ENCODE measurements at places on chromosomes 5 and 9. TPM values are rescaled to one million over a fixed set of nuclear protein-coding genes. Genes with fewer than 3 reads are reported as not detected.

DNA sequence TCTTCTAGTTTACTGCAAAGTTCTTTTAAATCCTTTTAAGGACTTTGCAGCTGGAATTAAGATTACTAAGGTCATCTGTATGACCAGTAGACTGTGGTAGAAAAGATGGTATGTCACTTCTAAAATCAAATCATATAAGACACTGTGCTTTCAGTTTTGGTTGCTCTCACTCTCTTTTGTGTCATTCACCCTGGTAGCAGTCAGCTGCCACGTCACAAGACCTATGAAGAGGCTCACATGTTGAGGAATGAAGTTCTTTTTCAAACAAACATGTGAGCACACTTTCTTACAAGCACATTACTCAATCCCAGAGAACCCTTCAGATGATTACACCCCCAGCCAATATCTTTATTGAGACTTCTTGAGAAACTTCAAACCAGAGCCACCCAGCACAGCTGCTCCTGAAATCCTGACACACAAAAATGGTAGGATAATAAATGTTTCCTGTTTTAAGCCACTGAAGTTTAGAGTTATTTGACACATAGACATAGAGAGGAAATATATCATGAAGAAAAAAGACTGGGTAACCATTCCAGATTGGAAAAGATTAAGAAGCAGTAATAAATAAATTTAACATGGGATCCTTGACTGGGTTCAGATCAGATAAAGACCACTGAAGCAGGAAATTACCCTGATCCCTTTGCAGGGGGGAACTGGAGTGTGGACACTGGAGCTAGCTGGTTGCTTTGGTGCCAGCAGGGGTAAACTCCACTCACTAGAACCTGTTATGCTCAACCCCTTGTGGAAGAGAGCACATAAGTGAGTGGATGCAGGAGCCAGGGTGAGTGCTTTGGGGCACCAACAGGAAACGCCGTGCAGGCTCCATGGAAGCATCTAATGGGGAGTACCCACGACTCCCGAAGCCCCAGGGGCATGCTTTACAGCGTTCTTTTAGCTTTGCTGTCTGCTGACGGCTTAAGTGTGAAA is 64.1 kb downstream of the SLCO4C1 start:
- no peak for DNase-seq

DNA sequence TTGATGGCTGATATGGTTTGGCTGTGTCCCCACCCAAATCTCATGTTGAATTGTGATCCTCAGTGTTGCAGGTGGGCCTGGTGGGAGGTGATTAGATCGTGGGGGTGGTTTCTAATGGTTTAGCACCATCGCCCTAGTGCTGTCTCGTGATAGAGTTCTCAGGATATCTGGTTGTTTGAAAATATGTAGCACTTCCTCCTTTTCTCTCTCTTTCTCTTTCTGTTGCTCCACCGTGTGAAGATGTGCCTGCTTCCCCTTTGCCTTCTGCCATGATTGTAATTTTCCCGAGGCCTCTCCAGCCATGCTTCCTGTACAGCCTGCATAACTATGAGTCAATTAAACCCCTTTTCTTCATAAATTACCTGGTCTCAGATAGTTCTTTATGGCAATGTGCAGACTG is 111.6 kb downstream of the SREK1 start:
- DNase-seq = no peak

GRCh38 chr9:93702261-93702660 is 125.9 kb downstream of the PHF2 start:
- no peak for DNase-seq

GRCh38 chr5:159304961-159305595 is 25.2 kb downstream of the IL12B start:
- peak; percentile 76 for DNase-seq

GRCh38 chr9:75909776-75910175 is 19.3 kb downstream of the PCSK5 start:
- DNase-seq = no peak

DNA sequence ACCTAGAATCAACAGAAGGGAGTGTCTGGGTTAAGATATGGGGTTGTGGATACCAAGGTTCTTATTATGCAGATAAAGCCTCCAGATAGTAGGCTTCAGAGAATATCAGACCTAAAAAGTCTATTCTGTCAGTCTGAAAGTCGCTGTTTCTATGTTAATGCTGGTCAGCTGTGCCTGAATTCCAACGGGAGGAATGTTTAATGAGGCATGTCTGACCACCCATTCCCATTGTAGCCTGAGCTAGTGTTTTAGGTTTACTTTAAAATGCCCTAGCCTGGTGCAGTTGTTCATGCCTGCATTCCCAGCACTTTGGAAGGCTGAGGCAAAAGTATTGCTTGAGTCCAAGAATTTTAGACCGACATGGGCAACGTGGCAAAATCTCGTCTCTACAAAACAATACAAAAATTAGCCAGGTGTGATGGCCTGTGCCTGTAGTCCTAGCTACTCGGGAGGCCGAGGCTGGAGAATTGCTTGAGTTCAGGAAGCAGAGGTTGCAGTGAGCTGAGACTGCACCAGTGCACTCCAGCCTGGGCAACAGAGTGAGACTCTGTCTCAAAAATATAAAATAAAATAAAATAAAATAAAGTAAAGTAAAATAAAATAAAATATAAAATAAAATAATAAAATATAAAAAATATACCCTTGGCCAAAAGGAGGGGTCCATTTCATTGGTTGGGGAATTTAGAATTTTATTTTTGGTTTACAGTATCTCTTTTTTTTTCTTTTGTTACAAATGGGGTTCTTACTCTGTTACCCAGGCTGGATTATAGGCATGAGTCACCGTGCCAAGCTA is 7.8 kb upstream of the SOX30 start:
- DNase-seq = no peak

DNA sequence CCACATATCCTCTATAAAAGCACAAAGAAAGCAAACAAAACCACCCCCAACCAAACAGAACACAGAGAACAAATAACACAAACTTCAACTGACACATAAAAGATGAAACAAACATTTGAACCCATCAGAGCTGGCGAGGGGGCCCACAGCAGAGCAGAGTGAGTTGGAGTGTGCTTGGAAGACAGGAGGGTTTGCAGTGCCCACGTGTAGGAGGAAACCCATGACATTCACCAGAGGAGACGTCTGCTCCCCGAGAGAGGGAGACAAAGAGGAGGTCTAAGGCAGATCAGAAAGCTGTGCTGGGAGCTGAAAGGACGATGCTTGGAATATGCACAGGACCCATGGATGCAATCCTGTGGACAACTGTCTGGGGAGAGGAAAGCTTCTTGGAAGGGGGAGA is 27.0 kb downstream of the MRPL36 start:
- DNase-seq = peak; percentile 97

The ADAMTS13 gene
- total RNA-seq = 1.4 TPM

DNA sequence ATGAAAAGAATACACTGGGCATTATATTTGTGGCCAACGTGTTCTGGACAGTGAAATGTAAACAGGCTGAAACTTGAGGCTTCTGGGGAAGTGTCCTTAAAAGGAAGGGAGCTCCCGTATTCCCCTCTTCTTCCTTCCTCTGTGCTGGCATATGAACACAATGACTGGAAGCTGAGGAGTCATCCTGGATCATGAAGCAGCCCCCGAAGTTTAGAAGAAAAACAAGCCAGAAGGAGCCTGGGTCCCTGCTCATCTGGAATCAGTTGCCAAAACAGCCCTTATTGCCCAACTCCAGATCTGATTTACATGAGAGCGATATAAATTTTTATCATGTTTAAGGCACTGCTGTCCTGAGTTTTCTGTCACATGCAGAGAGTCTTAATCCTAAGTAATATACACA is 65.4 kb upstream of the SLC1A1 start:
- DNase-seq = no peak

- DNase-seq = peak; percentile 75
Observed at GRCh38 chr9:137478962-137479861, 20.1 kb upstream of the NSMF start.

- no peak for DNase-seq
Observed at GRCh38 chr9:97374811-97375210, 37.1 kb upstream of the TDRD7 start.

The CCDC152 gene
- total RNA-seq = 0.36 TPM

- DNase-seq = no peak
Observed at GRCh38 chr5:111271885-111272284, 47.7 kb downstream of the CAMK4 start.

DNA sequence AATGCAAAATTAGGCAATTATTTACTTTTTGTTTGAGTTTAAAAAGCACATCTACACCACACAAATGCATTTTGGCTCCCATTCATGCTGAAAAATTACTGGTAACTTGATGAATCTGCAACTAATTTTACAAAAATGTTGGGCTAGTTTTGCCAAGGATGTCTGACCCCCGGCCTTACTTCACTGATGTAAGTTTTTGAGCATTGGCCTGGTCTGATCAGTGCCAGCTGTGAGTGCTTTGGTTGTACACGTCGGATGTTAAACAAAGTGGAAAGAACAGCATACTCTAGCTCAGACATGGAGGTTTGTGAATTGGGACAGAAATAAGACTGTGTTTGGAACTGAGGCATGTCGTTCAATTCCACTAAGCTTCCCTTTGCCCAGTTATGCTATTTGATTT is 1044.2 kb downstream of the TLE4 start:
- peak; percentile 31 for DNase-seq

GRCh38 chr9:136437839-136438547 is 1.7 kb downstream of the INPP5E start:
- peak; percentile 95 for DNase-seq

DNA sequence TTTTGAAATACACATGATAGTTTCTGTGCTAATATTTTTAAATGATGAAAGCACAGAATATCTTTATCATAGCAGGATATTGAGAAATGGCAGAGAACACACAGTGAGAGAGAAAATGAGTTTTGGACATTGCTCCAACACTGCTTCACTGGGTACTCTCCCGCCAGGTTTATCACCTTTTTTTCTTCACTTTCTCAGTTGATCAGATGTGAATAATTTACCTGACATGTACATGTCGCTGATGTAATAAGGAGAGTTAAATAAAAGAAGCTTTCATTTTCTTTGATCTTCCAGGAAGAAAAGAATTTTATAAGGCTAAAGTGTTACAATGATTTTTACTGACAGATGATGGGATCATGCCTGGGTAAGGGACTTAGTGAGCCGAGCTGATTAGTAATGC is 134.5 kb downstream of the ALDH1A1 start:
- DNase-seq = no peak

The KIF4B gene
- total RNA-seq = not detected

DNA sequence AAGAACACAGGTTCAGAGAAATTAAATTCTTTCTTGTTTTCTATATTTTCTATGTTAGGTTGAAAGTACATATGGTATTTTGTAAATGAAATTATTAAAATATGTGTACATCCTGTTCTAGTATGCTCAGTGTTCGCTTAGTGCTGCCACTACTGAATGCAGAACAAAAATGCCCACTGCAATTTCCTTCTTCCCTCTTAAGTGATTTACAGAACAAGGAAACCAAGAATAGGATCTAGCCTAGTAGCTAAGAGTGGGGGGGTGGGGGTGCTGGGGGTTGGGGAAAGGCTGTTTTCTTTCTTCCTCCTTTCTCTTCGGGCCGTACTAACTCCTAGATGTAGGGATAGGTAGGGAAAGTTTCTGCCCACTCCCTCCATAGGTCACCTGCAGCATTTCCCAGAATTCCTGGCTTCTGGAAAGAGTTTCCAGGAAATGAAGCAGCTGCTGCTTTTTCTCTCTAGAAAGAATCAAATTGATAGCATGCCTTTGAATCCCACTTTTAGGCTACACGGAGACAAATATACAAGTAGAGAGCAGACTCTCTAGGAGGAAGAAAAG is 15.7 kb downstream of the SPATA9 start:
- no peak for DNase-seq

GRCh38 chr9:131720330-131720729 is 19.5 kb downstream of the RAPGEF1 start:
- DNase-seq = no peak

The TXNDC8 gene
- not detected for total RNA-seq

The ACTBL2 gene
- total RNA-seq = not detected

The TRPM3 gene
- 1.2 TPM for total RNA-seq

DNA sequence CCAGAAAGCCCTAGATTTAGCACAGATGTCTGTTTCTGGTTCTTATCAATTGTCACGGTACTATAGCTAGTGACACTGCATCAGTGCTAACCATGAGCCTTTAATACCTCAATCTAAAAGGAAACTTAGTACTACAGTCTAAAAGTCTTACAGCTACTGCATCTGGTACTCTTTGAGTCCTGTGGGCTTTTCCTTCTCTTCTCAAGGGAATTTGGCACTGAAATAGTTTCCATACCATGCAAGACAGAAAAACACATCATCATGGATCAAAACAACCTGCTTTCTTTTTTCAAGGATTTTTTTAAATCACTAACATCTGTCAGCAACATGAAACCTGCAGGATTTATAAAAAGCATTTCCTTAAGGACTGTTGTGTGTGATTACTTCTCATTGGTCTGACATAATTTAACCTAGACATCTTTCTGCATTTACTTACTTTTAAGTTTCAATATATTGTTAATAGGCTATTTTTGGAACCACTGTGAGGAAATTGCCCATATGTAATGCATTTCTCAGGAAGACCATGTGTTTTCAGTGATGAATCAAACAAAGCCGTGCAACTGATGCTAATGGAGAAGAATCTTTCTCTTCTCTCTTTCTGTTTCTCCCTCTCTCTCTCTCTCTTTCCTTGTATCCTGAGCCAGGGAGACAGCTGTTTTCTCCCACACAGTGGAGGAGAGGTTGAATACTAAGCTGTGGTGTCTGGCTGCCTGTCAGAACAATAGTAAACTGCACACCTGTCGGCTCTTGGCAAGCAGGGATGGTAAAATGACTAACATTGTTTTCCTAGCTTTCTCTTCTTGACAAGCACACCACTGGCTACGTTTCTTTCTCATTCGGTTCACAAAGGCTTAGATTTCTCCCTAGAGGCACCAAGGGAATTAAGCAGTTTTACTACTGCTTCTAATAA is 273.4 kb downstream of the CSNK1G3 start:
- no peak for DNase-seq

GRCh38 chr5:128673970-128674369 is 135.9 kb upstream of the FBN2 start:
- DNase-seq = no peak

- DNase-seq = no peak
Observed at GRCh38 chr5:127858116-127858784, 155.1 kb downstream of the CCDC192 start.

The PRSS3 gene
- total RNA-seq = 3.5 TPM

The ATP6V0E1 gene
- total RNA-seq = 177 TPM

DNA sequence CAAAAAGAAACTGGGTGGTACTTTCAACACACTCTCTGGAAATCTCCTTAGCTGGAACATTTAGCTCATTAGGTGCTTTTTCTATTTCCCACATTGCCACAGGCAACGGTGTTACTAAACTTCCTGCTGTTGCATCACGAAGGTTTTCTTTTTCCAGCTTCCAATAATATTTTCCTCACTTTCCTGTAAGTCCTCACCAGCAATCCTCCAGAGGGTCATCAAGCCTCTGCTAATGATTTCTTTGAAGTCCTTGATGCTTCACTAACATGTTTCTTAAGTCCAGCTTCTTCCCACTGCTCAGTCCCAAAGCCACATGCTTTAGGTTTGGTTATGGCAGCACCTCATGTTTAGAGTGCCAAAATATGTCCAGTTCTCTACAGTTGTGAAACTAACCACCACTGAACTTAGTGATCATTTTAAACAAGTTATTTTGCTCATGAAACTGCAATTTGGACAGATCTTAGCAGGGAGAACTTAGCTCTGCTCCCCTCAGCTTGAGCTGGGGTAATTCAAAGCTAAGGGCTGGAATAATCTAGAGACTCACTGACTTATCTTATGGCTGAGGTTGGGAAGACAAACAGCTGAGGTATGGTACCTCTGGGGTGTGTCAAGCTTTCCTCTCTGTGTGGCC is 39.9 kb upstream of the RETREG1 start:
- no peak for DNase-seq

The ANKRD31 gene
- 0.29 TPM for total RNA-seq
